ENCODE measurements at places on chromosomes 3 and 15.
A peak's percentile ranks its signal among the peaks of the same experiment; 100 is the strongest.

DNA sequence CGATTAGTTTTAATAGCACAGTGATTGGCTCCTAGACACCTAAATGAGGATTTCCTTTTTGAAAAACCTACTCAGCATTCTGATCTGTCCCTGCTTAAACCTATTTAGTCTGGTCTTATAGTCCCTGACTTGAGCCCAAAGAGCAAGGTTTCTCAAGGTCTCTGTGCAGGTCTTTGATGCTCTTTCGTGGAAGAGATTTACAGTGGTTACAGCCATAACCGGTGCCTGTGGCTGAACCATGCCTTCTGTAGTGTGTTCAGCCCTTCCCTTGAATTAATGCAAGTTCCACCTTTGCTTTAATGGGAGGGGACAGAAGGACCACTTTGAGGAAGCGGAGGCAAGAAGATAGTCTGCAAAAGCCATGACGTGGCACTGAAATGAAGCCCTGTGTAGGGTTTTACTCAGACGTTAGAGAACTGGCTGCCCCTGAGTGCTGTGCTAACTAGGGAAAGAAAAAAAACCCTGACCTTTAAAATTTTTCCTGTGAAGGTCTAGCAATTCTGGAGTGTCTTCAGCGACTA lies 43.0 kb downstream of the ZBTB38 start:
- no peak for DNase-seq

- no peak for DNase-seq
Observed at GRCh38 chr15:26096581-26096980, 233.5 kb upstream of the ATP10A start.

GRCh38 chr3:102089904-102090720 lies 240.8 kb downstream of the NFKBIZ start:
- DNase-seq = no peak

DNA sequence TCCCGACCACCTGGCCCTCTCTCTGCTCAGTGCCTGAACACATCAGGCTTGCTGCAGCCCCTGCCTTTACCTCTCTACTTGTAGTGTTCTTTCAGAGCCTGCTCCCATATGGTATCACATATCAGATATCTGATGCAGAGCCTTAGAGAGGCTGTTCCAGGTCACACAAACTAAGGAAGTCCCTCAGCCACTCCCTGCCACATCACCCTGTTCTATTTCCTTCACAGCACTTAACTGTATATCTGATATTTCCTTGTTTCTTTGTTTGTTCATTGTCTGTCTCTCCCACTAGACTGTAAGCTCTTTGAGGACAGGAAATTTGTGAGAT lies 976 bp upstream of the ALDH1L1 start:
- DNase-seq = peak; percentile 6

All from NCI-H510A treated with DMSO at 0.1 percent for 48 hours (cell line).